ENCODE measurements at places on chromosomes 1 and 21.

GRCh38 chr1:57422271-57423134, 1.4 kb downstream of the DAB1 start:
- no peak for DNase-seq

GRCh38 chr1:153627715-153628626, at the start of gene S100A1:
Gene S100A1 (plus strand): TSS chr1:153628434. CDS start chr1:153630522, 2,088 bp downstream.
- DNase-seq = no peak

GRCh38 chr1:19209439-19209989, 552 bp downstream of the UBR4 start:
- peak; percentile 19 for DNase-seq

- no peak for DNase-seq
Measured at GRCh38 chr1:98702976-98703375, 41.5 kb downstream of the SNX7 start.

- no peak for DNase-seq
Measured at GRCh38 chr1:59682396-59683080, 132.2 kb upstream of the HOOK1 start.

DNA sequence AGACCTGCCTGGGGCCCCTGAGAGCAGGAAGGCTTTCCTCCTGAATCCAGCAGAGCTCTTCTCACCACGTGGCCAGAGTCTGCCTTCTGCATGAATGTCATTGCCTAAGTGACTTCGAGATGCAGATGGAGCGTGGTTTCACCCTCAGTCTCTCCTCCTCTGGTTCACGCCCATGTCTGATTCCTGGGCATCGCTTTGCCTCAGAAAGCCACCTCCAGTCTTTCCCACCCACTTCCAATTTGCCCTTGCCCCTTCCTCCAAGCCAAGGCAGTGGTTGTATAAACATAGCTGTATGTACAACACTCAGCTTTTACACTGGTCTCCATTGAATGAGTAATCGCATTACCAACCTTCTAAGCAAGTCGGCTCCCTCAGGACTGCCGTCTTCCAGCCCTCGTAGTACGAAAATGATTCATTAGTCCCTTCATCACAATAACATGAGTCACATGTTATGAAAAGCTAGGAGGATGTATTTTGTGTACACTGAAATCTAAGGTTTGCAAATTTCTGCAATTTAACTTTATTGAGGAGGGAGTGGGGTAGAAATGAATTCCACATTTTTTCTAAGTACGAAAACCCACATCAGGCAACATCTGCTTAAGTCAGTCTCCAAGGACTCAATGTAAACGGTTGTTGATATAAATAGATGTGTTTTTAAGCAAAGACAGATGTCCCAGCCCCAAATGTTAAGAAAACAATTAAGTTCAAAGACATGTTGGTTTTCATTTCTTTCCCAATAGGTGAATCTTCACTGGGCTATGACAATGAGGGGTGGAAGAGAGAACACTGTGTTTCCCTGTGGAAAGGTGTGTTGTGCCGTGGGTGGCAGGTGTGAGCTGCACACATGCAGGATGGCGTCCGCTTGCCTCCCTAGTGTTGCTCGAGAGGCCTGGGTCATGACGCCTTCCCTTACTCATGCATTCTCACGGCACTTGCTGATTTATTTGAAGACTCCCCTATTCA, 32.3 kb upstream of the ETS2 start:
- peak; percentile 98 for DNase-seq

DNA sequence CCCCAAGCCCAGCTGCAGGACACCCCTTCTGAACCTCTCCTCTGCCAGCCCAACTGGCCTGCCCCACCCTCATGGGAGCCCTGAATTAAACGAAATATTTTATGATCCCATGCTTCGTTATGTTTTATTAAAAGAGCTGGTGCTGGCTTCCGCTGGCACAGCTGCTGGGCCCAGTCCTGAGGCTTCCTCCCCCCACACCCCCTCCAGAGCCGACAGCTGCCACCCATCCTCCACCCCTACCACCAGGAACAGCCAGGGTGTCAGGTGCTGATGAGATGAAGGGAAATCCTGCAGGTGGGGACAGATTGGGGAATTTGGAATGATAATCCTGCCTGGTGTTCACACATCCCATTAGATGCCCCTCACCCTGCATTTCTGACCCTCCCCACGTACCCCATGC, 19.0 kb downstream of the IGSF21 start:
- DNase-seq = no peak

DNA sequence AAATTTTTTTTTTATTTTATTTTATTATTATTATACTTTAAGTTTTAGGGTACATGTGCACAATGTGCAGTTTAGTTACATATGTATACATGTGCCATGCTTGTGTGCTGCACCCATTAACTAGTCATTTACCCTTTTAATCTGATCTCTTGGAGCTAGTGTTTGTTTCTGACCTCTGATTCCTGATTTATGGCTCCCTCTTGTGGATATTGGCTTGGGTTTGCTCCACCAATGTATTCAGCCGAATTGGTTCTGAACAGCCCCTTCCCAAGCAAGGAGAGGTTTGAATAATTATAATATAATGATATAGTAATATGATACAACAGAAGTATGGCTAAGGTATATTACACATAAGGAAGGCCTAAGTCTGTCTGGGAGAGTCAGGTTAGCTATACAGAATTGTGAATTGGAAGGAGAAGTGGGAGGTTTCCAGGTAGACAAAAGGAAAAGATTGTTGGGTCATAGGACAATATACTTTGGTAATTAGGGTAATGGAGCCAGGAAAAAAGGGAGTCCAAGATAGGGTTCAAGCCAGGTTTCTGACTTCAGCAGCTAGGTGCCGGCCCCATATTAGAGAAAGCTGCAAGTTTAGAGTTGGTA, 53.1 kb upstream of the HMCN1 start:
- peak; percentile 38 for DNase-seq

- no peak for DNase-seq
Measured at GRCh38 chr1:204507317-204508105, 8.7 kb upstream of the MDM4 start.

DNA sequence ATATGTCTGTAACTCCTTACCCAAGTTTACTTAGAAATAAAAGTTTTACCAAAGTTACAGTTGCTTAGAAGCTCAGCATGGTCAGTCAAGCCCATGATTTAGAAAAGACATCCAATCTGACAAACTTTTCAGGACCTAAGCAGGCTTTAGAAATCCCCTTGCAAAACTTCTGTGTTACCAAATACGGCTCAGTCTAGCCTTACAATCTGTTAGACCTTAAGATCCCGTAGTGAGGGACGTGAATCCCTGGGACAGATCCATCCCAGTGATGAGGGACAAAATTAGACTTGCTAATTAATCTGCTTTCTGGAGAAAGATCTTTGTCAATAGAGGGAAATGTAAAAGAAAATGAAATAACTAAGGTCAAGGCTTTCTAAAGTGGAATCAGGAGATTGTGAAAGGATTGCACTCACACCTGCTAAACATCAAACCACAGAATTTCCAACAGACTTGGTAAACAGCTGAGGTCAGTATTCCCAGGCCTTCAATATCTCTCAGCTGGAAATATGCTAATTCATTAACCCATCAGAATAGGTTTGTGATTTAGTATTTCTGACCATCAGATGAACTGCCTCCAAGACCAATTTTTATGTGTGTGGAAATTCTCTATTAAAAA, 375.3 kb downstream of the DUSP10 start:
- no peak for DNase-seq

- DNase-seq = peak; percentile 54
Measured at GRCh38 chr1:205317311-205317917, 4.1 kb downstream of the NUAK2 start.

DNA sequence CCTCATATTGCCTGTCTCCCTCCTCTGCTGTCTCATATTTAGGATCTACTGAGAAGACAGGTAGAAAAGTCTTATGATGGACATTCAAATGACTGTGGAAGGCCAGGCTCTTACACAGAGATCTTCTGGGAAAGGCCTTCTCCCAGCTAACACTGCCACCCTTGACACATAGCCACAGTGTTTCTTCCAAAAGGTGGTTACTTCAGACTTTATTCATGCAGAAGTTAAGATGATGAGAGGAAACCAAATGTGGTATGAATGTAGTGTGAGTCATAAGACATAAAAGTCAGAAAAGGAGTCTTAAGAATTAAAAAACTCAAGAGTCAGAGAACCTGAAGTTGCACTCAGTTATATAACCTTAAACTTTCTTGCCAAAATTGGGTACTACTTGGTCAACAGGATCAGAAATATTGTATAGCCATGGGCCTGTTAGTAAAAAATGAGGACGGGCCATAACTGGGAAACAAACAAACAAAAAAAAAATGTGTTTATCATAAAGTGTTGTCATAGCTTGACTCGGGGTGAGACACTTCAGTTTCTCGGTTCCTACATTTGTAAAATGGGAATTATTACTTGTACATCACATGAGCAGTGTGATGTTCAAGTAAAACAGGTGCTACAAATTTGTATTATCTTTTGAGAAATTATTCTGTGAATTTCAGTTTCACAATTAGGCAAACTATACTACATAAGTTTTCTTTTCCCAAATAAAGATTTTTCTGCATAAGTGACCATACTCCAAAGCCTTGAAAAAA, 1.2 kb upstream of the DENND1B start:
- peak; percentile 49 for DNase-seq

DNA sequence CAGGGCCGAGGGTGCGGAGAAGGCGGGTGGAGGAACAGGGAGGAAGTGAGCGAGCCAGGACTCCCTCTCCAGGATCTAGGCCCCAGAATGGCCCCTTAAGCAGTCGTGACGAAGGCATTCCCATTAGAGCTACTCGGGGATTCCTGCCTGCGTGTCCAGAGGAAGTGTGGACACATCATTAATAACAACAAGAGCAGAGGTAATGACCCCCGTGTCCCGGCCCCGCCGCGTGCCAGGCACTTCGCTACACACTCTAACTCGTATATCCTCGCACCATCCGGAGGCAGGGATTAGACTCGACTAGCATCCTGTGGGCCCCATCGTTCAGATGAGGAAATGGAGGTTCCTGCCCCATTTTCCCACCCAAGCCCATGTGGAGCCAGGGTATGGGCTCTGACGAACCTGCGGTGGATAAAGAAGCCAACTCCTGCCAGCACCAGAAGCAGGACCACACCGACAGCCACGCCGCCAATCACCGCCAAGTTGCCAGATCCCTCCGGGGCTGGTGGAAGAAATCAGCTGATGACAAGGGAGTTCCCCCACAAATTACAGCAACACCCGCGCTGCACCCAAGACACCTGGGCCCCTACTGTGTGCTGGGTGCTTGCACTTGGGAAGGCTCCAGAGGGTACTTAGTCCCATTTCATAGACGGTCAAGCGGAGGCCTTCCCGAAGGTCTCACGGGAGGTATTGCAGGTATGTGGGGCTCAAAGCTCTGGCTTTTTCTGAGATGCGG, 21.6 kb downstream of the EPHA2 start:
- no peak for DNase-seq

- DNase-seq = peak; percentile 18
Measured at GRCh38 chr1:102588536-102588935, 519.8 kb downstream of the COL11A1 start.

DNA sequence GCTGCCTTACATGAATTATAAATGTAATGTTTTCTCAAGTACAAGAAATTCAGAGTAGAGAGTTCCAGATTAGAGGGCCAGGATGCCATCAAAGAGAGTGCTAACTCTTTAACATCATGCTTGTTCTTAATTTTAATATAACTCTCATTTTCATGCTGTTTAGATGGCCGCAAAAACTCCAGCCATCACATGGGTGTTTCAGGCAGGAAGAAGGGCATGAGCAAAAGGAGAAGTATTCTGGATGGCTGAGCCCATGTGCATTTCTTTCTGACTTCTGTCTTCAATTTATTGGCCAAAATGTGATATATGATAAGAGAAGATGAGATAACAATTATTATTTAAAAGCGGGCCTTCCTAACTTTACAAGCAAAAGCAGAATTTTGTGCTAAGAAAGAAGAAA, 1328.6 kb downstream of the MRPL39 start:
- no peak for DNase-seq

- no peak for DNase-seq
Measured at GRCh38 chr1:97603776-97604175, 317.1 kb downstream of the DPYD start.

DNA sequence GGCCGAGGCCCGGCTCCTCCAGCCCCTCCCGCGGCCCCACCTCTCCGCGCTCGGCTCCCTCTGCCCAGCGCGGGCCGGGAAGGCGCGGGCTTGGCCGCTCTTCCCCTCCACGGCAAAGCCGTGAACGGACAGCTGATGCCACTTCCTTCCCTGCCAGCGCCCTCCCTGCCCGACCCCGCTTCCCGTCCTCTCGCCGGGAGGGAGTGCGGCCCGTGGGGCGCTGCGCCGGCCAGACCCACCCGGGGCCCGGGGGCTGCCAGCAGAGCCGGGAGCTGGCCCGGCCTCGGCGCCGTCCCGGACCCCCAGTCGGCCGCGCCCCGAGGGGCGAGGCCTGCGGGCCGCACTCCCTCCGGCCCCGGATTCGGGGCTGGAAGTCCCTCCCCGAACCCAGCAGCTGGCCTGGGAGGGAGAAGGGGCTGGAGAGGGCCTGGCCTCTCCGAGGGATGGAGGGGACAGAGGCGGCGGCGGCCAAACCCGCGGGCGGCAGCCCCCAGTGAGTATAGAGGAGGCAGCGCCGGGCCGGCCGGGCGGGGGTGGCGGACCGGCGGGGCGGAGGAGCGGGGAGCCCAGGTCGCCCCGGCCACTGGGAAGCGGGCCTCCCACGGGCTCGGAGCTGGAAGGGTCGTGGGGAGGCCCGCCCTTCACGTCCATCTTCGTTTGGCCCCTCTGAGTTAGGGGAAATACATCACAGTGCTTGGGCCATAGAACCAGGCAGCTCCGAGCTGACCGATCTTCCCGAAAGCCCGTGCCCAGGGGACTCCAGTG, at the start of gene KIAA1614:
Gene KIAA1614, plus strand, starts transcription at position 97 of the 765 bp plus-strand sequence. Its CDS starts 347 bp downstream, at position 444.
- DNase-seq = no peak

DNA sequence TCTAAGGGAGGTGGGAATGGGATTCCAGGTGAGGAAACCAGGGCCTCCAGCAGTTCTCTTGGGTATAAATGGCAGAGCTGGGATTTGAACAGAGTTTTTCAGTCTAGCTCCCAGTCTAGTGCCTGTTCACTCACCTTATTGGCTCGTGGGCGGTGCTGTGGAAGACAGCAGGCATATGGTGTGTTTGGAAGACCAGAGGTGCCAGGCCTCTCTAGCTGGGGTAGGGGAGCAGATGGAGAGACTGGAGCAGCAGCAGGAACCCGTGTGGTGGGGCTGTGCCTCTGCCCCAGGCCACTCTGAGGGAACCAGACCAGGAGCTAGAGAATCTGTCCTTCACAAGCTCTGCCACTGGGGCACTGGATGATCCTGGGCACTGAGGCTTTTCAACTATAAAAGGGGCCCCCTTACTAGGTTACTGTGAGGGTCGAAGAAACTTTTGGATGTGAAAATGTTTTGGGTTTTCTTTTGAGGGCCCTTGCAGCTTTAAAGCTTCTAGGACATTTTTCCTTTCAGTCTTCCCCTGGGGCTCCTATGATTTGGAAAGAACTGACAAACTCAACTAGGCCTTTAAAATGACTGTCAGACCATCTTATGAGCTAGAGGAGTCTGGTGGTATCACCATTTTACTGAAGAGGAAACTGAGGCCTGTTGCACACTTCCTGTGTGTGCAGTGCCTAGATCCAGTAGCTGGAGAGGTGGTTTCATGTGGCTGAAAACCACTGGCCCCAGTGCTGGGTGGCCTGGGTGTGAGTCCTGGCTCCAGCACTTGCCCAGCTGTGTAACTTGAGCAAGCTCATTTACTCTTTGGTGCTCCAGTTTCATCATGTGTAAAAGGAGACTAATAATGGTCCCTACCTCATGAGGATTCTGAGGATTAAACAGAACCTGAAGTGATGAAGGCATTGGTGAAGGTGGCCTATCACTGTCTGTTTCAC, 6.1 kb downstream of the DMRTB1 start:
- no peak for DNase-seq

- DNase-seq = peak; percentile 50
Measured at GRCh38 chr1:23282957-23283356, 61.1 kb downstream of the HNRNPR start.

GRCh38 chr1:48236716-48237470, 14.4 kb downstream of the SLC5A9 start:
- no peak for DNase-seq

GRCh38 chr1:191358724-191359123, 799.5 kb upstream of the RGS18 start:
- DNase-seq = no peak

Data from H4 (cell line).